CD4-positive, alpha-beta T cell treated with Interleukin-12 subunit alpha and Interleukin-12 subunit beta, for 1 hour (primary cell): ENCODE measurements at places on chromosomes 12 and 14.
A peak's percentile ranks its signal among the peaks of the same experiment; 100 is the strongest.

DNA sequence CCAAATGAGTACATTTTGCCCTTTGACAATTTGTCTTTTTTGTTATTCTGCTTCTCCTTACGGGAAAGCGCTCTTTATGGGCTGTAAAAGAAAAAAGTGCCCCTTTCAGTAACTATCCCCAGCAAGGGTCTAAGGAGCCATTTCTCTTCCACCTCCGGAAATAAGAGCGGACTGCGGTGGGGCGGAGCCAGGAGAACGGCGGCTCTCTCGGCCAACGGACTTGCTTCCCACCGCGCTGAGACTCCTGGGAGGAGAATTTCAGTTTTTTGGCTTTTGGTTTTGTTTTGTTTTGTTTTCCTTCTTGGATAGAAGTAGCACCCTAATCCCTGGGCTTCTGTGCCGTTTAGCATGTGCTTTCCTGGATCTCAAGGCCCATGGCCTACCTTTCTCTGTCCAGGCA is 43.5 kb downstream of the ZNF641 start:
- DNase-seq, result no peak

DNA sequence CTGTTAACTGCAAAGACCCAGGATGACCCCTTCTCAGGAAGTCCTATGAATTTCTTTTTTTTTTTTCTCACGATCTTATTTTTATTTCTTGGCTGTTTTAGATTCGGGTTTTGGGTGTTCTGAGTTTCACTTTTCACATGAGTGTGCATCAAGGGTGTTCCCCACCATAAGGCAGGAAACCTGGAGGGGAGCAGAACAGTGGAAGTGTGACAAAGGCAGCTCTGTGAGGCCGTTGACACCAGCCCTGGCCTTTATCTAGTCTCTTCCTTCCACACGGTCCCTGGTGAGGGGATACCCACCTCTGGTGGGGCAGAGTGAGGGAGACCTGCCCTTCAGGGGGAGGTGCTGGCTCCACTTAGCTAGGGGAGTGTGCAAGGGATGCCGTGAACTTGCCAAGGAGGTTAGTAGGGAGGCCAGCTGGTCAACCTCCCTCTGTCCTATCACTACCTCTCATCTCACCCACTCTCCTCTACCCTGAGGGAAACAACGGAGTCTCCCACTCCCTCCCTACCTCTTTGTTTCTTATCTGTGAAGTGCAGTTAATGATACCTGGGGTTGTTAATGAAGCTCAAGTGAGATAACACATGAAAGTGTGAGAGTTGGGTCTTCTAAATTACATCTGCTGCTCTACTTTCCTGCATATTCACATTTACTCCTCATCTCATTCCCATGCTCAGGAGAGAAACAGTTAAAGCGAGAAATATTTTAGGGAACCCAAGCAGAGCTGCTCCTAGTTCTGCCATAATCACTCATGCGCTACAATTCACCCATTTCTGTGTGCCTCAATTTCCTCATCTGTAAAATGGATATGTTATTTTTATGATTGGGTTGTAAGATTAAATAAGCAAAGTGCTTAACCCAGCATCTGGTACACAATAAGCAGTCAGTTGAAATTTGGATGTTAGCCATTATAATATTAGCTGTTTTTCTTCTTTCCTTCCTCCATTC is 4.4 kb upstream of the GALNT6 start:
- DNase-seq, result peak; percentile 28

GRCh38 chr14:33230021-33230420 is 291.3 kb downstream of the NPAS3 start:
- DNase-seq, result no peak

DNA sequence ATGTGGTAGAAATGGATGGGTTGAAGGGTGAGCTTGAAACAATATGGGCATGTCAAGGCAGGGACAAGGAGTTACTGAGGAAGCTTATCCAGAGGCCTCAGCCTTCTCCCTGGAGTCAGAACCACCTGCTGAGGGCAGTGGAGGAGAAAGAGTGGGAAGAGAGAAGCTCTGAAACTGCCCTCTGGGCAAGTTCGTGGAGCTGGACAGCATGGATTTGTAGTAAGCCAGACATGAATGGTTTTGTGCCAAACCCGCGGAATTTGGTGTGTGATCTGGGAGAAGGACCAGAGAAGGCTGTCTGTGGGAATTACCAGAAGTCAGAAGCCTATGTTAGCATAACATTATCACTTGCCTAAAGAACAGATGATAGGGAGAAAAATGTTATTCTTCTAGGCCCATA is 164.8 kb downstream of the SLC41A2 start:
- no peak for DNase-seq

DNA sequence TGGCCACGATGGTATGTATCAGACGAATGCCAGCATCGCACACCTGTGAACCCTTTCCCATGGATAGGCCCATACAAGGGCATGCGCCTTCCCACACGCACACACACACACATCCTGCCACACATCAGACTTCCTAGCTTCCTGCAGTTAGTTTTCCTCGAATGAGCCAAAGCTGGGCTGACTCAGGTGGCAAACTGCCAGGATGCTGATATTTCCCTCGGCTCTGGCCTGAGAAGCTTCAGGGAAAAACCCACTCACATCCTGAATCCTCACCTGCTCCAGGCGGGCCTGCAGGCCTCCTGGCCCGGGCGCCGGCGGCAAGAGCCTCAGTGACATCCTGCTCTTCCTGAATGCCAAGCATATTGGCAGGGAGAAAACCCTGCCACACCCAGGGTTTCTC is 22.4 kb downstream of the CALM1 start:
- DNase-seq, result no peak

DNA sequence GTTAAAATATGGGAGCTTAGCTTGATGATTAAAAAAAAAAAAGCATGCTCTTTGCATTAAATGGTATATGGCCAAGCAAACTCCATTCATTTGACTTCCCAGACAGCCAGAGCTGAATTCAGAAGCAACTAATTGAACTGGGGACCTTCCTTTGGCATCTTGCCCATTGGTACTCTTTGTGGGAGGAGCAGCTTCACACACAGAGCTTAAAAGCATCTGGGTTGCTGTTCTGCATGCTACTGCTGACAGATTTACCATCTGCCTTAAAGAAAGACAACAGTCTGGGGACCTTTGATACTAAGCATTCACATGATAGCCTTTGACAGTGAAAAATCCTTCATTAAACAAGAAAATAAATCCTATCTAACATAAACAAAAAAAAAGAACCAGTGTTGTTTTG is 977.9 kb downstream of the TMTC2 start:
- no peak for DNase-seq

GRCh38 chr12:45257185-45257930 is 41.5 kb downstream of the ANO6 start:
- DNase-seq, result no peak

- no peak for DNase-seq
Measured at GRCh38 chr12:132386926-132387497, 57.6 kb upstream of the GALNT9 start.

- no peak for DNase-seq
Measured at GRCh38 chr14:62947301-62947700, 98.0 kb downstream of the KCNH5 start.
